ENCODE measurements at places on chromosomes 3 and 15.
A peak's percentile ranks its signal among the peaks of the same experiment; 100 is the strongest.

DNA sequence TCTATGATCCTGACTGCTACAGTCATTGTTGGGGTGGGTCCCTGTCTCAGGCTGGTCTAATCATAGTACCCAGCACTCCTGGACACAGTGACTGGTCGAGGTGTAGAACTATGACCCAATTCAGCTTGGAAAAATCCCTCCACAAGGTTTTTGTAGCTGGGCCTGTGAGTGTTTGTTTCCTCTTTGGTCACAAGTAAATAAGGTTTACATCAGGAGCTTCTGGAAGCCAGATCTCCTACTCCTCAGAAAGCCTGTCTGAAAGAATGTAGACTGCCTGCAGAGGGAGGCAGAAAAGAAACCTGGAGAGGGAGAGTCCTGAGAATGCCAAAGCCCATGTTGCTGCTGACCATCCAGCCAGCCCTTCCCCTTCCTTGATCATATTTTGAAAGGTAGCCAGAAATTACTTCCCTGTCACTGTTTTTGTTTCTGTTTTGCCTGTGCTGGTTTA lies 123.2 kb downstream of the RAP2B start:
- peak; percentile 71 for DNase-seq

GRCh38 chr3:101865751-101866509 lies 16.6 kb downstream of the NFKBIZ start:
- DNase-seq = no peak

GRCh38 chr3:128482666-128483656 lies 10.0 kb downstream of the GATA2 start:
- DNase-seq = peak; percentile 38

DNA sequence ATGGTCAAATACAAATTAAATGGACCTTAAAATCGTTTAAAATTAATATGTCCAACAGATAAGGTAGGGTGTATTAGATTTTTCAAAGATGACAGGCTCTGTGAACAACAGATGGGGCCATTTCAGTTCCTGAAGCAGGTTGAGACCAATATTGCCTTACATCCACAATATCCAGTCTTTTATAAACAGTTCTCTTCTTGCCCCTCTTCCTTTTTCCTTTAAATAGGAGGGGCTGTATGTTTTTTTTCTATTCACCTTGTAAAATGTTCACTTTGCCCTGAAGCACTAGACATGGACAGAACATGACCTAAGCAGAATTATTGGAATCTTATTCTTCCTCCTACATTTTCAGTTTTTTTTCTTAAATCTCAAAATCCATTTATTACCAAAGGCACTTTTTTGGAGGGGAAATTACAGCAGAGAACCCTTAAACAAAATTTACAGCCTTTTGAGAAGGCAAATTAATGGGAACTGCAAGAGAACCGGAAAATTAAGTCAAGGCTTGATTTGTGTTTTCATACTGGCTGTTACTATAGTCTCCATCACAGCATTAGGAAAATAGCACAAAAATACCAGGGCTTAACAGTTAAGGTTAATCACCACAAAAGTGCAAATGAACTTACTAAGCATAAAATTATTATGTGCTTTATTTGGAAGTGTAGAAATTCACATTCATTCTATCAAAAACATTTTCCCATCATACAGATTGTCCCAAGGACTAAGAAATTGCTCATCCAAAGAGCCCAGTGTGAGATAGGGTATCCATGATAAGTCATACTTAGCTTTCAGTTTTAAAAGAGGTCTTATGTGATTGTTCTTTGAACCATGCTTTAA lies 55.8 kb downstream of the CMSS1 start:
- no peak for DNase-seq

DNA sequence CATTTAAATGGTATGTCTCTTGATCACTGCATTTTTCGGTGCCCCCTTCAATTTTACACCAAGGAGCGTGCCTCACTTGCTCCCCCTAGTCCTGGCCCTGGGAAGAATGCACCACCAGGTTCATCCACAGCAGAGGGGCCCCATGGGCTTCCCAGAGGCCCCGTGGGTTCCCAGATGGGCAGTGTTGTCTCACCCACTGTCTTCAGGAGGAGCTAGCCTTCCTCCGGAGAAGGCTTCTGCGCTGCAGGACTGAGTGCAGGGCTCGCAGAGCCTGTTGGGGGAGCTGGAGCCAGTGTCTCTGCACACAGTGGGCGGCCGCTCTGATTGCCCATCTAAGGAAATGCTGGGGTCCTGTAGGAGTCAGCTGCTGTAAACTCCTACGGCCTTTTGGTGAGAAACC lies 45.9 kb downstream of the POLR2M start:
- DNase-seq = no peak

GRCh38 chr3:103052236-103052830 lies 617.5 kb downstream of the ZPLD1 start:
- DNase-seq = peak; percentile 84

DNA sequence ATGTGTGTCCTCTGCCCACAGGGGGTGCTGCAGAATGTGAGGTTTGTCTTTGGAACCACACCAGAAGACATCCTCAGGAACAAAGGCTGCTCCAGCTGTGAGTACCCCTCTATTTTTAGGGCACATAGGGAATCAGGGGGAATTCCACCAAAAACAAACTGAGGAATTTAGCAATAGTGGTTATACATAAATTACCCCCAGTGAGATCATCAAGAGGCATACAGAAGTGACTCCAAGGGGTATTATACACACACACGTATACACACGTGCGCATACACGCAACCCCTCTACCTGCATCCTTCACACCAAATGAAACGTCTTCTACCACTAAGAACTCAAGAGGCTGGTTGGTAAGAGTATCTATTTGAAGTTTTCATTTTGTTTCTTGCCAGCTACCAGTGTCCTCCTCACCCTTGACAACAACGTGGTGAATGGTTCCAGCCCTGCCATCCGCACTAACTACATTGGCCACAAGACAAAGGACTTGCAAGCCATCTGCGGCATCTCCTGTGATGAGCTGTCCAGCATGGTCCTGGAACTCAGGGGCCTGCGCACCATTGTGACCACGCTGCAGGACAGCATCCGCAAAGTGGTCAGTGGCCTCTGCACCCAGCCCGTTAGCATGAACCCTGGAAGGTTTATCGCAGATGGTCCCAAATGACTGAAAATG lies 2.9 kb downstream of the THBS1 start:
- DNase-seq = peak; percentile 20

DNA sequence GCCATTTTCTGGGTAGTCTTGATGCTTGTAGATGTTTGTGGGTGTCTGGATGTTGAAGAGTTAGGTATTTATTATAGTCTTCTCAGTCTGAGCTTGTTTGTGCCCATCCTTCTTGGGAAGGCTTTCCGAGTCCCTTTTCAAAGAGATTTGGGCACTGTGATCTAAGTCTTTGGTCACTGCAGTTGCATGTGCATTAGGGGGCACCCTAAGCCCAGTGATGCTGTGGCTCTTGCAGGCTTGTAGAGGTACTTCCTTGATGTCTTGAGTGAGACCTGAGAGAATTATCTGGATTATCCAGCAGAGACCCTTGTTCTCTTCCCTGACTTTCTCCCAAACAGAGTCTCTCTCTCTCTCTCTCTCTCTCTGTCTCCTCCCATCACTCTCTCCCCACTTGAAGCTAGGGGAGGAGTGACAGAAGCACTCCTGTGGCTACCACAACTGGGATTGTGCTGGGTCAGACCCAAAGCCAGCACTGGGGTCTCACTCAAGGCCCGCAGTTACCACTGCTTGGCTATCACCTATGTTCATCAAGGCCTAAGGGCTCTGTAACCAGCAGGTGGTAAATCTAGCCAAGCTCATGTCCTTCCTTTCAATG lies 68.5 kb downstream of the TMCO5A start:
- peak; percentile 76 for DNase-seq

- no peak for DNase-seq
These were observed 30.0 kb downstream of the CHST14 start for GRCh38 chr15:40500568-40501330.

DNA sequence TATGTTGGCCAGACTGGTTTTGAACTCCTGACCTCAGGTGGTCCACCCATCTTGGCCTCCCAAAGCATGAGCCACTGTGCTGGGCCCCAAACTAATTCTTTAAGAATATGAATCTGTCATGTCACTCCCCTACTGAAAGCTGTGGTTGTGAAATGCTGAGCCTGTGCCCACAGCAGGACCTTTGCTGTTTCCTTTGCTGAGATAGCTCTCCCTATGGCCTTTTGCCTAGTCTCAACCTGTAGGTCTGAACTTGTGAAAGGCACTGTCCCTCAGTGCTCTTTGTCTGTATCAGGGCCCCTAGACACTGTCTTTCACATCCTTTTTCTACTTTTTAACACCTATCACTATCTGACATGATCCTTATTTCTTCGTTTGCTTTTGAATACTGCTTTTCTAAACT lies 62.7 kb upstream of the CCR4 start:
- DNase-seq = no peak

DNA sequence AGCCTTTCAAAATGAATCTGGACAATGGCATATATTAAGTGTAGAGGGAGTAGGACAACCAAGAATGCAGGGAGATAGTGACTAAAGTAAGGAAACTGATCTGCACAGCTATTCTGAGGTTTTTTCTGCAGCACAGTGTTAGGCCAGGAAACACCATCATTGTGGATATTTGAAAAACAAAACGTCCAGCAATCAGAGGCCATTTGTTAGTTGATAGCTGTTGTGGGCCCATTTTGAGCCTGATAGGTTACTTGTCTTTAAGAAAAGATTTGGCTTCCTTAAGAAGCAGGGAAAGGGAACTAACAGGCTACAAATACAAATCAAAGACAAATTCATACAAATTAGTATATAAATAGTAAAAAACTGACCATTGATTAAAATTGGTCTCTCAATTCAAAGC lies 375.8 kb upstream of the ARL6 start:
- DNase-seq = no peak

DNA sequence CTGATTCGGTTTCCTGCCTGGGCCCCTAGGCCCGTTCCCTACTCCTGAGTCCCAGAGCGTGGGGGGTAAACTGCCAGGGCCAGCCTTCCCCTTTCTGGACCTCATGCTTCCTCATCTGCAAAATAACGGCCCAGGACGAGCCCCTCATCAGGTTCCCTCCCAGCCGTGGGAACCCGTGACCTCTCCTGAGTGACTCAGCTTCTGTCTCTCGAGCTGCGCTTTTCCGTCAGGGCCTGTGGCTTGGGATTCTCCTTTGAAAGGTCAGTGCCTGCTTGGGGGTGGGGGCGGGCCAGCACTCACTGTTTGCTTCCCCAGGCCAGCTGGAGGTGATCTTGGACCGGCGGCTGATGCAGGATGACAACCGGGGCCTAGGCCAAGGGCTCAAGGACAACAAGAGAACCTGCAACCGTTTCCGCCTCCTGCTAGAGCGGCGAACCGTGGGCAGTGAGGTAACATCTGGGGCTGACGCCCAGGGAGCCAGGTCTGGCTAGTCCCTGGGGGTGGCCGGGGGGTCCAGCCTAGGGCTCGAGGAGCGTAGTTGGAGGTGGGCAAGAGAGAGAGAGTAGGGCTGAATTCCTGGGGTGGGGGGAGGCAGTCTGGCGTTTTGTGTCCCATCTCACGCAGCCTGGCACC lies 12.8 kb downstream of the MAN2A2 start:
- DNase-seq = peak; percentile 97

GRCh38 chr3:11568503-11569155 lies 75.1 kb downstream of the VGLL4 start:
- no peak for DNase-seq

DNA sequence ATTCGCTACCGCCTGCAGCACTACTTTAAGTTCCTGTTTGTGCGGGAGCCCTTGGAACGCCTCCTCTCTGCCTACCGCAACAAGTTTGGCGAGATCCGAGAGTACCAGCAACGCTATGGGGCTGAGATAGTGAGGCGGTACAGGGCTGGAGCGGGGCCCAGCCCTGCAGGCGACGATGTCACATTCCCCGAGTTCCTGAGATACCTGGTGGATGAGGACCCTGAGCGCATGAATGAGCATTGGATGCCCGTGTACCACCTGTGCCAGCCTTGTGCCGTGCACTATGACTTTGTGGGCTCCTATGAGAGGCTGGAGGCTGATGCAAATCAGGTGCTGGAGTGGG lies 995 bp downstream of the CHST14 start:
- DNase-seq = no peak

DNA sequence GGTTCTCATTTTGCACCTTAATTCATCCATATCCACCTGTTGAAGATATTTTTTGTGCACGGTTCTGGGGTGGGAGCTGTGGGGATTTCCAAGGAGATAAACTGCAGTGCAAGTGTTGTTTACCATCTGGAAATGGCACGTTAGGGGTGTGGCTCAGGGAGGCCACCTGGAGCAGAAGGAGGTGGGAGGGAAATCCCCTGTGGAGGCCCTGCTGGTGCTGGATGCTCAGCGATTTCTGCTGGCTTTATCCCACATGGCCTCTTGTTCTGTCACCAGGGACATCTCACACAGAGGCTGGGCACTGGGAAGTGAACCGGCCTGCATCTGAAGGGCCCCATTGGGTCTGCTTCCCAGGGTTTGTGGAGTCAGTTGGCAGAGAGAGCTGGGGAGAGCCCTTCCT lies 24.3 kb downstream of the TRPM1 start:
- no peak for DNase-seq

GRCh38 chr3:183131735-183132134 lies 30.8 kb downstream of the LAMP3 start:
- no peak for DNase-seq

- DNase-seq = no peak
These were observed 38.8 kb upstream of the RNF7 start for GRCh38 chr3:141699324-141699723.

- DNase-seq = no peak
These were observed 336.1 kb downstream of the FOXP1 start for GRCh38 chr3:71247221-71247957.

DNA sequence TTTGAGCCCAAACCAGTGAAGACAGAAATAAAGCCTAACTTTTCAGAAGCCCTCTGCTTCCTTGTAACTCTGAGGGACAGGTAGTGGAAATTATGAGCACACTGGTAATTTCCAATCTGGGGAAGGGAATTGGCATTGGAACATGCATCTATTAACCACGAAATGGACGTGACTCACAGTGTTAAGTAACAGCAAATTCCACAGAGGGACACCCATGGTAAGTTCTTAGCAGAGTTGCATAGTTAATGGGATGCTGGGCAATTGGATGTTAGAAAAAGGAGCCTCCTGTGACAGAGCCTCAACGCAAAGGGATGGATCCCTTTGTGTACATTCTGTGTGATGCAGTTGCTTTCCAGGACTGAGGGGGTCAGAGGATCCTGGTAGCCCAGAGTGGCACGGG lies 168.6 kb downstream of the SEMA6D start:
- no peak for DNase-seq

GRCh38 chr3:14980689-14981088 lies 33.3 kb downstream of the NR2C2 start:
- peak; percentile 39 for DNase-seq

Data from suppressor macrophage treated with lipopolysaccharide for 4 hours (primary cell).